ENCODE measurements at places on chromosomes 5 and 9.

GRCh38 chr5:174204535-174205313, 159.2 kb downstream of the NSG2 start:
- no peak for DNase-seq

GRCh38 chr9:98707166-98708102, 1.3 kb downstream of the GABBR2 start:
- DNase-seq: peak; percentile 53

DNA sequence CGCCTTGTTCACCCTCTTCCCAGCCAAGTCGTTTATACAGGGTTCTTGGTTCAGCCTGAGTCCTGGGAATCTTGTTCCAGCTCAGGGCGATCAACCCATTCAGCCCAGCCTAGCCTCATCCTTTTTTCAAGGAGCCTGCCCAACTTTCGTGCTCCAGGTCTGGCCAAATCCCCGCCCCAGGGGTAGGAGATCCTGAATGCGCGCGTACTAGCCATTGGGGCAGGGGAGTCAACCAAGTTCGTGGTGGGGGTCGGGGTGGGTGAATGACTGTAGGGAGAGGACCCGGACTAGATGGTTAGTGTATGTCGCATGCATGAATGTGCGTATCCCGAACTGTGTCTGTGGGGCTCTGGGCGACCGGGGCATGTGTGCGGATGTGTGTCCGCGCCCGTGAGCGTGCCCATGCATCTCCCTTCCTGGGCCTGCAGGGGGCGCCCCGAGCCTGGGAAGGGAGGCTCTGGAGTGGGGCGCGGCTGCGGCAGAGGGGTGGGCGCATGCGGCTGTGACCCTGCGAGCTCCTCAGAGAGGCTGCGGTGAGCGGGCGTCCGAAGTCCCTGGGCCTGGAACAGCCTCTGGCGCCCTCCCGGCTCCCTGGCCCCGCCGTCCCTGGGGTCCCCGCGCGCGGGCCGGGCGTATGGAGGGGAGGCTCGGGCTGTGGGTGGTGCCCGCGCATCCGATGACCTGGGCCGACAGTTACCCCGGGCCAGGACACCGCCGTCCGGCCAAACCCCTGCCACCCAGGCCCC, 8.7 kb downstream of the CCL21 start:
- DNase-seq: peak; percentile 53

DNA sequence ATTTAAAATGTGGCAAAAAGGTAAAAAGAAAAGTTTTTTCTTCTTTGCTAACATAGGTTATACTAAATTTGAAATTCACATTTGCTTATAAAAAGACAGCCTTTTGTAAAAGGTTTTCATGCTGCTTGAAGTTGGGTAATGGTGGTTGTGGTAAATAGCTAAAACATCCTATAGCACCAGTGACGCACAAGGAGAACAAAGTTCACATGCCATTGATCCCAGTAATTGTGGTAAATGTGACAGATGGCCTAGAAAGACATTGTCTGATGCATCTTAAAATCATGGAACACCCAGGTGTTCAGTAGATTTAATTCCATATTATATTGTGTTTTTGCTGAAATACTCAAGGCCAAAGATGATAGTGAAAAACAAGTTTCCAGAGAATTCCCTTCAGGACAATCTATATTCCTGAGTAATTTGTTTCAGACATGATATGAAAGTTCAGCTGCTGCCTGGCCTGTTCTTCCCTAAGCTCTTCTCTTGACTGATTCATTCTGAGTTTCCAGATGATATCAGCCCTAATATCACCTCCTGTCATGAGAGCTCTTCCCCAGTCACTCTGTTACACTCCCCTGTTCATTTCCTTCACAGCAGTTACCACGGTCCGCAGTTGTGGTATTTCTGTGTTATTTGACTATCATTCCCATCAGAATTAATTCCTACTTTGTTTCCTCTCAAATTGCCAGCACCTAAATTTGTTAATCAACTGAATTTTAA, 4.6 kb upstream of the FBXL17 start:
- no peak for DNase-seq

DNA sequence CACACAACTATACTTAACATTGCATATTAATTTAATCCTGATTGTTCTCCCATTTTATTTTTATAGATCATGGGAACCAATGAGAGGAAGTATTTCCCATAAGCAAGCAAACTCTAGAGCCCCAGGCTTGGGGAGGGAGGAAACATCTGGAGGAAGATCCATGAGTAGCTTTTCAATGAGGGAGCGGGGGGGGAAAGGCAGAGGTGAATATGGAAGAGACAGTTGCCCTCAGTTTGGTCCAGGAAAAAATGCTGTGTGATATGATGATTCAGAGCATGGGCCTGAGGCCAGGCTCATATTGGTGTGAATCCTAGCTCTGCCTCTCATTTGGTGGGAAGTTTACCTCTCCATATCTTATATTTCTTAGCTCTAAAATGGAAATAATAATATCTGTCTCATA, 42.2 kb upstream of the ALDOB start:
- DNase-seq: no peak

DNA sequence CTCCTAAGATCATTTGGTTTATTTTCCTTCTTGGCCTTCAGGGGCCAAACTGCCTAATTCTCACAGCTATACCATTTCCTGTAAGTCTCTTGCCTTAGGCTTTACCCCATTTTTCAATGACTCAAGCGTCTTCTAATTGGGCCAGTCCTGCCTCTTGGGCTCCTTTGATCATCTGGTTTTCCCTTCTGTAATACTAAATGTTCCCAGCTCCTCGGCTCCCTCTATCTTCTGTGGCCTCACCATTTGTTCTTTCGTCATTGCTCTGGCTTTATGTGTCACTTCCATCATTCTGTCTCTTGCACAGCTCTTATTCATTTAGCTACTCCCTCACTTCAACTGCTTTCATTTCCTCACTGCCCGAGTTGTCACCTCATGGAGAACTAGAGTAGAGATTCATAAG, 14.5 kb upstream of the SPINK7 start:
- DNase-seq: peak; percentile 18

DNA sequence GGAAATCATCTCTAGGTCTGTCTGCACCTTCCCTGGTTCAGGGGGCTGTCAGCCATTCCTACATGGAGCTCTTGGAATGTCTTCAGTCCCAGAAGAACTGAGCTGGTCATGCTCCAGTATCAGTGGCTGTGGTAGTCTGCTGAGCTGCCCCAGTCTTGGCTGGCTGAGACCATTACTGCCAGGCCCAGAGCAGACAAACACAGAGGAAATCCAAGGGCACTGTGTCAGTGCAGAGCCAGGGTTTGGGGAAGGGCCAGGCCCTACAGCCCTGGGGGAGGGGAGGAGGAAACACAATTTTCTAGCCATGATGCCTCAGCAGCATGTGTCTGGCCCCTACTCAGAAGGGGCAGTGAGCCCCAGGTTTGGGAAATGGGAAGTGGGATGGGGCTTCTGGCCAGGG, 58.4 kb downstream of the ARHGEF37 start:
- DNase-seq: no peak

- DNase-seq: no peak
Measured at GRCh38 chr5:152601806-152602732, 197.0 kb upstream of the NMUR2 start.

DNA sequence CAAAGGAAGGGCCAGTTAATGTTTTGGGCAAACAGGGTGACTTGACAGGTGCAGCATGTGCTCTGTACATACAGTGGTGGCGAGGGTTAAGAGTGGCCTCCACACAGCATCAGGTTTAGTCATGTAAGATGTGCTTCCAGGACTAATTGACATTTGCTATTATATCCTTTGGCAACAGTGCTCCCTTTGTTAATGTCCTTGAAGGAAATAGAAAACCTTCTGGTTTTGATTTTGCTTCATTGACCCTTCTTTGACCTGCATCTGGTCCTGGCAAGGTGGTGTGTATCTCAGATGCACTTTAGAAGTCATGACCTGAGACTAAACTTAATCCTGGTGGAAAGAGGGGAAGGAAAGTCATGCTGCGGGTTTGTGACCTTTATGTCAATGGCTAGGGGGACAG, 440.0 kb downstream of the ENC1 start:
- peak; percentile 30 for DNase-seq

- no peak for DNase-seq
Measured at GRCh38 chr5:53643445-53643844, 83.0 kb downstream of the NDUFS4 start.

- no peak for DNase-seq
Measured at GRCh38 chr9:114200721-114201300, 45.5 kb downstream of the COL27A1 start.

GRCh38 chr9:37555786-37556185, 20.4 kb downstream of the FBXO10 start:
- DNase-seq: no peak

- no peak for DNase-seq
Measured at GRCh38 chr5:37174928-37175327, 74.2 kb downstream of the CPLANE1 start.

- DNase-seq: no peak
Measured at GRCh38 chr5:163489745-163490075, 15.7 kb upstream of the MAT2B start.

DNA sequence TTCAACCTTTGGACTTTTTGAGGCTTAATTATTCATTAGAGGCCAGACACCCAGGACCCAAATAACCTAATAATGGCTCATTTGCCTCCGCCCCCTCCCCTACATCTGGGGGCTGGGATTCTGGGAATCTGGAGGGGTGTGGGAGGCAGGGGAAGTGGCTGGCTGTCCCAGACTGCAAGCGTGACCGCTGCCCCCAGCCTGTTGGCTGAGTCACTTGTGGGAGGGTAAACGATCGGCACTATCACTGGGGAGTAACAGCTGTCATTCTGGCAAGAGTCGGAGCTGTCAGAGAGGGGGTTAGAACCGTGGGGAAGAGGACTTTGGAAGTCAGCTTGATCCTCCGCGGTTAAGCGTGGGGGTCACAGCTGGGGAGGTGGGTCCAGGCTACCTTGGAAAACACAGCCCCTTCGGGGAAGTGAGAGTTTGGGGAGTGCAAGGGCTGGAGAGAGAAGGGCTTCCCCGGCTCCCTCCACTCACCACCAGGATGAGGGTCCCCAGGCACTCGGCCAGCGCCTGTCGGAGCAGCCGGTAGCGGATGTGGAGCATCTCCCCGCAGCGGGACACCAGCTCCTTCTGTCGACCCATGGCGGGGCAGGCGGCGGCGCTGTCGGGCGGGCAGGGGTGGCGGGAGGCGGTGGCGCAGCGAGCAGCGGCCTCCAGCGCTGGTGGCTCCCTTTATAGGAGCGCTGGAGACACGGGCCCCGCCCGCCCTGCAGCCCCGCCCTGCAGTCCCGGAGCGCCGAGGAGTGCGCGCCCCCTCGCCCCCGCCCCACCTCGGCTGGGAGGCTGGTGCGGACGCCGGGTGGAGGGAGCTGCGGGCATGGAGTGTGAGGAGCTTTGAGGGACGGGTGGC, at the start of gene AQP3:
Gene AQP3 (minus strand): TSS at position 648 of the 853 bp plus-strand sequence. CDS start 63 bp downstream, at position 585.
- DNase-seq: peak; percentile 73

DNA sequence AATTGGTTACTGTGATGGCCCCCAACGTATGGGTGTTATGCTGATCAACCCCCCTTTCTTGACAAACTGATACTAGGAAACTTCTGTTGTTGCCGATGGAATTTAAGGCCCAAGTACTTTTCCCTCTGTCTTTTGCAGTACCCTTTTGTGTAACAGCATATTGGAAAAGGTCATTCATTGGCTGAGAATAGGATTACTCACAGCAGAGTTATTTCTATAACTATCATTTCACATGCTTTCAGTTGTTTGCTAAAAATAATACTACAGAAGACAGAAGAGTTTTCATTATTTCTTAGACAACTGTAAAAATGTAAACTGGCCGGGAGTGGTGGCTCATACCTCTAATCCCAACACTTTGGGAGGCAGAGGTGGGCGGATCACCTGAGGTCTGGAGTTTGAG, 329.5 kb downstream of the KIAA0825 start:
- DNase-seq: no peak

- DNase-seq: no peak
Measured at GRCh38 chr9:92704528-92704927, 34.6 kb upstream of the IPPK start.

DNA sequence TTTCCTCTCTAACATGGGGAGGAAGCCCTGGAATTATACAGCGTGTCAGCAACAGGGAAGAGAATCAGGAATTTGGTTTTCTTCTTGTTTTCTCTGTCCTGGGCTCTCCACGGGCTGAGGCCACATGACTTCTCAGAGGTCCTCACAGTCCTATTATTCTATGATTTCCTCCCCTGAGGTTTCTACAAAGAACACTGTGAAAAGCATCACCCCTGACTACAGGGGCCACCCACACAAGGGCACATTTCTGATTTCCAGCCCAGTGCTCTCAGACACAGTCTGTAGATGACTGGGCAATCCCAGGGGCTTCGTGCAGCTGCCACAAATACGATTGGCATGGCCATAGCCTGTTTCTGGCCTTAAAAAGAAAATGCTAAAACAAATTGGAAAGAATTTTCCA, 284.9 kb downstream of the CEMIP2 start:
- no peak for DNase-seq

DNA sequence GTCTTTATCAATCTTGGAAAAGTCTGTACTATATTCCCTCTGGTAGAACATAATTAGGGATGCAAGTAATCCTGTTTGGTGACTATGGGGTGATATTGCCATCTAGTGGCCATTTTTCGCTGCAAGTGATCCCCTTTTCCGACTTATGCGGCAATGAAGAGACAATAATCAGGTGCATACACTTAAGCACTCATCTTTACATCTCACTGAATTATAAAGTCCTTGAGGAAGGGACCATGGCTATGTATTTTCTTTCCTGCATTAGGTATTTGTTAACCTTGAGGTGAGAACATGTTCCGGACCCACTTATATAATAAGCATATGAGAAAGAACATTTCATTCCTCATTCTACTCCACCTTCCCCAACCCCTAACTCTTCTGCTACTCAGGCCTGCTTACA, 19.6 kb upstream of the LIX1 start:
- DNase-seq: peak; percentile 65

DNA sequence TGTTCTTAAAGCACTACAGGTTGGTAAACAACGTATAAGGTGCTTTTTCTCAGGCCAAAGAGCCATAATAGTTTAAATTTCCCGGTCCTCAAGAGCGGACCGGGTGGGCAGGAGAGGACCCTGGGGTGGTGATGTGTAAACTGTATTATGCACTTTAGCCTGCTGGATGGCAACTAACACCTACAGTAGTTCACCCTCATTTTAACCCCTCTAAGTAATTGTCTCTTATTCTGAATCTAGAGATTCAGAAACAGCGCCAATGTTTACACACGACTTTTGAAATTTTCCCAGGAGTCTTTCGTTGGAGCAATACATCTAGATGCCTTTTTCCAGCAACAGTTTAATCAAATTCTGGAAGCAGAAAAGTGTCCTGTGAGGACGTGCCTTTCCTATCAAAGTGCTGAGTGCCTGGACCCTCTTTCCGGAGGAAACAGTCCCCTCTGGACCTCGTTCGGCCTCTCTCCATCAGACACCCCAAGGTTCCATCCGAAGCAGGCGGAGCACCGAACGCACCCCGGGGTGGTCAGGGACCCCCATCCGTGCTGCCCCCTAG, 676 bp upstream of the OCLN start:
- DNase-seq: no peak

- no peak for DNase-seq
Measured at GRCh38 chr5:2919310-2920018, 168.0 kb upstream of the IRX2 start.

DNA sequence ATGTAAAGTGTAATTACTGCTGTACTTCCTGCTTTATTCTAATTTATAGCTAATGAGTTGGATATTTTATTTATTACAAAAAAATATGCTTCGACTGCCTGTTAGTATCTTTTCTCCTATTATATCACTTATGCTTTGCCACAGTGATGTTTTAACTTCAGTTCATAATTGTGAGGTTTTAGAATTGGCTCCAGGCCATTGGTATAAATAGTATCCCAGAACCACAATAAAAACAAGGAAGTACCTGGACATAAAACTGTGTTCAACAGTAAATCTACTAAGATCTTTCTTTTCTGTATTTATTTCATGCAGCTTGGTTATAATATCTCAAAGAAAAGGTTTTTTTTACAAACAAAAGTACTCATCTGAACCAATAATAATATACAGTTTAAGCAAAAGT, 354.3 kb upstream of the CDH9 start:
- no peak for DNase-seq

Data from HT1080 (cell line).